ENCODE measurements at places on chromosomes 12 and 14.

DNA sequence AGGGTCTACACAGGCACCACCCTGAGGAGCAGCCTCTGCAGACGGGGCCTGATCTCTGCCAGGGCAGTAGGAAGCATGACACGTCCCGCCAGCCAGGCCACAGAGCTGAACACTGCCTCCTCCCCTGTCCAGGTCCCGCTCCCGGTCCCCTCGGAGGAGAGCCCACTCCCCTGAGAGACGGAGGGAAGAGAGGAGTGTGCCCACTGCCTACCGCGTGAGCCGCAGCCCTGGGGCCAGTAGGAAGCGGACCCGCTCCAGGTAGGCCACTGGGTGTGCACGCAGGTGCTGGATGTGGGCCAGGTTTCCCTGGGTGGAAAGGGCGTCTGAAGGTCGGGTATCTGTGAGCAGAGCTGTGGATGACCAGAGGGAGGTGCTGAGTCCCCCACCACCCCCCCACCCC, 41.9 kb upstream of the MMP17 start:
- DNase-seq, result no peak

- DNase-seq, result no peak
These were observed 53.1 kb upstream of the KCNA1 start for GRCh38 chr12:4856596-4856995.

DNA sequence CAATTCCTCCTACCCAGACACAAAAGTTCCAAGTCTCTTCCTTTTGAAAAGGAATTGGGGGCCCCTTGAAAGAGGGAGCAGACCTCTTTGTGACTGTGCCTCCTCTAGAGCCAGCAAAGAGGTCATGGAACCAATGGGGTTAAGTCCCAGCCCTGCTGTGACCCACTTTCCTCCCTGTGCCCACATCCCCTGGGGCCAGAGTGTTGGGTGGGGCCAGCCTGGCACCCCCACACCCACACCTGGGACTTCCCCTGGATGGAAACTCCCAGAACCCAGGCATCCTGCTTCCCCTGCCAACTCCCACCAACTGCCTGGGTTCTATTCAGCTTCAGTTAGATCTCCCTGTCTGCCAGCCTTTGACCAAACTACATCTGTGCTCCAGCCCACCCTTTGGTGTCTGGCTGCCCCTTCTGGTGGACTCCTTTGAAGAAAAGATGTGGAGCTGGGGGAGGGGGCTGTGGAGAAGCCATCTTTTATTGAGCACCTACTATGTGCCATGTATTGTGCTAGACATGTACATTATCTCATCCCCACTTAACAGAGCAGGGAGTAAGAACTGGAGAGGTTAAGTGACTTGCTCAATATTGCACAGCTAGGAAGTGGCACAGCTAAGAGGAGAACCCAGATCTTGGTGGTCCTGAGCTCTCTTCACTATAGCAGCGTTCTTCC, 4.6 kb upstream of the RARG start:
- DNase-seq, result no peak

DNA sequence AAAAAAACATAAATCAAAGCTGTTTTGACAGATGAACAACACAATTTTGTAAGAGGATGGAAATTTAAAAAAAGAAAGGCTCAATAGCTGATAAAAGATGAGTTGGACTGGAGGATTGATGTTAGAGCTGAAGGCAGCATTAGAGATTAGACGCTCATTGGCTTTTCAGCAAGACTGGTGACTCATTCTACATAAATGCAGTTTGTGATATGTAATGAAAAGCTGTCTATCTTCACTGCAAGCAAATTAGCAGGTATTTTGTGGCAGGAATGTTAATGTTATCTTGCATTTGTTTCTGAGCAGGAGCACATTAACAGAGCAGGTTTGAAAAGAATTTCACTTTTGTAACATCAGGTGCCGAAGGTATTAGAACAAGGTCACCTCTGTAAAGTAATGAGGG, 442.7 kb upstream of the NOVA1 start:
- no peak for DNase-seq

DNA sequence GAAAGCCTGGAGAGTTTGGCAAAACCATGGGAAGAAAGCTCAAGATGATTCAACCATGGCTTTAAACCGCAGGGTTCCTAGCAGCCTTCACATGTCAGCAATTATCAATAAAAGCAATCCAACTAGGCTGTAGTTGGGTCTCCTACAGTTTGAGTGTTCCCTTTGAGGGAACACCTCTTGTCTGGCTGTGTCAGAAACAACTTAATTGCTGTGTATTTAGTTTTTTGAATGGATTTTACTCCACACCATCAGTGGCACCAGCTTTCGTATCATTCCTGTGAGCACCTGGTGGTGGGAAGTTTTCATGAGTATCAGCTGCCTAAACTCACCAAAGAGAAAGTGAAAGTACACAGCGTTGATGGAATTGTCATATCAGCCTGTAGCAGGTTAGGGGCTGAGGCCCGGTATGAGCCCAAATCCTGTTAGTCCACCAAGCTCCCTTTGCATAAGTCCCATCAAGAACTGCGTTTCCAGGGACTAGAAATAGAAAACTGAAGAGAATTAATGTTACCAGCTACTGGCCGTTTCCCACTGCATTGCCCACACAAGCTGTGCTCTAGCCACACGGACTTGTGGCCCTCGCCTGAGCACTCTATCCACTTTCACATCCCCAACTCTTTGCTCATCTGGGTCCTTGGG, 10.9 kb upstream of the IL26 start:
- DNase-seq, result no peak

DNA sequence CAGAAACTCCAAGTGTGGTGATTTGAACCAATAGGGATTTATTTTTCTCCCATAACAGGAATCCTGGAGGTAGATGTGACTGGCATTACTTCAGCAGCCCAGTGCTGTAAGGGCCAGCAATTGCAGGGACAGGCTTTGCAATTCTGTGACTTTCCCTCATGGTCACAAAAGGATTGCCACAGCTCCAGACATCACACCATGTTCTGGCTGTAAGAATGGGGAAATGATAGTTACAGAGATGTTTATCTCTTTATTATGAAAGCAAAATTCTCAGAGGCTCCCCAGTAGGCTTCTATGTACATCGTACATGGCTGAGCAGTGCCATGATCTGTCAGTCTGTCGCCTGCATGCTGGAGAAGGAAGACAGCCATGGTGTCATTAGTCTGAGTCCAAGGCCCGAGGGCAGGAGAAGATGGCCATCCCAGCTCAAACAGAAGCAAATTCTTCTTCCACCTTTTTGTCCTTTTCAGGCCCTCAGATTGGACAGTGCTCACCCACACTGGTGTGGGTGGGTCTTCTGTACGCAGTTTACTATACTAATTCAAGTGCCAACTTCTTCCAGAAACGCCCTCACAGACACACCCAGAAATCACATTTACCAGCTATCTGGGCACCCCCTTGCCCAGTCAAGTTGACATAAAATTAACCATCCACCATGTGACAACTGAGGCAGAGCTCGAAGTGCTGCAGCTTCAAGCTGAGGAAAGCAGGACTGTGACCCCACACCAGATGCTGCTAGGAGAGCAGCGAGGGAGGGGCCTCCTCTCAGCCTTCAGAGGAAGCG, 17.2 kb downstream of the ZBTB42 start:
- no peak for DNase-seq

DNA sequence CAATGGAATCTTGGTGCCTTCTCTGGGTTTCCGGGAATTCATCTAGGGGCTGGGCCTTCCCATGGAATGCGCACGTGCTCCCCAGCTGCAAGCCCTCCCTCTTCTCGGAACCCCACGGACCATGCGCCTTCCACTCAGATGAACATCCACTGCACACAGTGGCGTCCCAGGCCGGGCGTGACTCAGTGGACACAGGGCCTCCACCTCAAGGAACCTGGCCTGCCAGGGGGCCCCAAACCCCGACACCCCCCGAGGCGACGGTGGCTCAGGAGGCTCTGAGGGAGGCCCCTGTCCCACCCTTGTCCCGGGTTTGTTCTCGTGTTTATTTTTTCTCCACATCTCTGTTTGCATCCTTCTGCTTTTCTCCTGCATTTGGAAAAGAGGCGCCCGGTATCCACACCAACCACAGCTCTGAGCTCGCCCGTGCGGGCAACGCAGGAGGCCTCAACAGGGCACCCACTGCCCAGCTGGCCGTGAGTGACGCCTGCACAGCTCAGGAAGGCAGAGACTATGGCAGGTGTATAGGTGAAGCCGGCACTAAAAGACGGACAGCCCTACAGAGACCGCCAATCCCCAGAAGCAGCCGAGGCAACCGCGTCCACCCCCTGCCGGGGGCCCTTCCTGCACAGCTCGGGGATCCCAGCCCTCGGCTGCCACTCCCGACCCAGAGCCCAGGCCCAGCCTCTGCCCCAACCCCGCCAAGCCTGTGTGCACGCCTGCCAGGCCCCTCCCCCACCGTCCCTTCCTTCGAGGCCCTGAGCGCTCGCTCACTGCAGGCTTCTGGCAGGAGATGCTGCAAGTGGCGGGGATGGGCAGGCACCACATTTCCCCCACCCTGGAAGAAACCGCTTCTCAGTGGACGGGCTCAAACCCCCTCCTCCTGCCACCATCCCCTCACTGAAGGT, 23.8 kb upstream of the GALNT9 start:
- no peak for DNase-seq

GRCh38 chr12:107493666-107494065, 191.9 kb upstream of the PWP1 start:
- DNase-seq, result no peak

DNA sequence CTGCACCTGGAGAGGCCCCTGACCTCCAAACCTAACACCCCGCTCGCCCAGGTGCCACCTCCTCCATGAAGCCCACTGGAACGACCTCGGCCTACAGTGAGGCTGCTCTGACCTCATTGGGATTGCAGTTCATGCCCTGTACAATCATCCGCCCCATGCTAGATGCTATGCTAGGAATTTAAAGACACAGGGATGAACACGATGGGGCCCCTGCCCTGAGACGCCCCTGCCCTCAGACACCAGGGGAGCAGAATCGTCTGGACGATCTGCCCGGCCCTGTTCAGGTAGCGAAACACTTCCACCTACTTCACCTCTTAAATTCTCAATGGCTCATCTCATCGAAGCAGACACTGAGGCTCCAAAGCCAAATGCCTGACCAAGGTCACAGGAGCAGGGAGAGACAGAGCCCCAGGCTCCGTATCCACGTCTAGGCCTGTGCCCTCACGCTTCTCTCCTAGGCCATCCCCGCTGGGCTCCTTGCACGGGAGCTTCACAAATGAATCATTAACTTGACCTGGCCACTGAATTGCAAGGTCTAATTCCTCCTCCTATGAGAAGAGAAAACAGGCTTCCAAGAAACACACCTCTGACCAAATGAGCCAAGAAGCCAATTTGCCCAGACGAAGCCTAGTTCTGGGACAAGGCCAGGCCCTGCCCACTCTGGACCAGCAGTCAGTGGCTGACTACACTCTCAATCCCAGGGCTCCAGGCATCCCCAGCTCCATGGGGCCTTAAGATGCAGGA, 35.2 kb downstream of the SCARB1 start:
- DNase-seq, result no peak

GRCh38 chr12:61137677-61138414, 1122.4 kb upstream of the USP15 start:
- no peak for DNase-seq

DNA sequence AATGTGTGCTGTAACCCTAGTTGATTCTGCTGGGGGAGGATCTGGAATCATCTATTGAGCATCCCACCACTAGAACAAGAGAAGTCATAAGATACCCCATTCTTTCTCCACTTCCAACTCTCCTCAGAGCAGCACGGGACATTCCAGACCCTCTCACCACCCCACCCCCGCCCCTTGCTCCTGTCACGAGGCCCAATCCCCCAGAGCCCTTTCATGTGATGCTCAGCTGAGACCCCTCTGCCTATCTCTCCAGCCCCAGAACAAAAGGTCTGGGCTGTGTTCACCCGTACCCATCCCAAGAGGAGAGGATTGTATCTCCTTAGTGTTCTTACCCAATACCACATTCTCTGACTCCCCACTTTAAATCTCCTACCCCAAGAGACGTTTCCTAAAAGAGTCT, 602 bp downstream of the PMEL start:
- no peak for DNase-seq

GRCh38 chr12:96473394-96474093, 15.8 kb upstream of the CFAP54 start:
- no peak for DNase-seq

- no peak for DNase-seq
These were observed 27.9 kb downstream of the PPM1H start for GRCh38 chr12:62907078-62907477.

DNA sequence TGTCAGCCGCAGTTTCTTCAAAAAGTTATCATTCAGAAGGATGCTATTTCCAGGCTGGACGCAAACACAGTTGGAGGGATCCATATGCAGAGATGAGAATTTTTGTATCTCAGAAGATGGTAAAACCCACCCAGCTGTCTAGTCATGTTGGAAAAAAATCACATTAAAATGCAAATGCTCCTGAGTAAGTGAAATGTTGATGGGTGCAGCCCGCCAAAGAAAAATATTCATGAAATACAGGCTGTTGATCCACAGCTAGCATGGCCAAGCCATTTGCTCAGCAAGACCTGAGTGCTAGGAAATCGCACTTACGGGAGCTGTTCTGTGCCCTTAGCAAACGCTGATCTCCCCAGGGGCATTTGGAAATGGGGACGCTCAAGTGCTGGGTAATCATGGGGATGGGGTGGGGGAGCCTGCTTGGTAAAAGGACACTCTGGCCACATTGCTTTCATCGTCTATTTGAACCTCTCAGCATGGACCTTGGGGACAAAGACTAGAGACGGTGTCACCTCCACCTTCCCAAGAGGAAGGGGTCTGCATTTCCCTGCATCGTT, 25.7 kb downstream of the TUNAR start:
- no peak for DNase-seq

DNA sequence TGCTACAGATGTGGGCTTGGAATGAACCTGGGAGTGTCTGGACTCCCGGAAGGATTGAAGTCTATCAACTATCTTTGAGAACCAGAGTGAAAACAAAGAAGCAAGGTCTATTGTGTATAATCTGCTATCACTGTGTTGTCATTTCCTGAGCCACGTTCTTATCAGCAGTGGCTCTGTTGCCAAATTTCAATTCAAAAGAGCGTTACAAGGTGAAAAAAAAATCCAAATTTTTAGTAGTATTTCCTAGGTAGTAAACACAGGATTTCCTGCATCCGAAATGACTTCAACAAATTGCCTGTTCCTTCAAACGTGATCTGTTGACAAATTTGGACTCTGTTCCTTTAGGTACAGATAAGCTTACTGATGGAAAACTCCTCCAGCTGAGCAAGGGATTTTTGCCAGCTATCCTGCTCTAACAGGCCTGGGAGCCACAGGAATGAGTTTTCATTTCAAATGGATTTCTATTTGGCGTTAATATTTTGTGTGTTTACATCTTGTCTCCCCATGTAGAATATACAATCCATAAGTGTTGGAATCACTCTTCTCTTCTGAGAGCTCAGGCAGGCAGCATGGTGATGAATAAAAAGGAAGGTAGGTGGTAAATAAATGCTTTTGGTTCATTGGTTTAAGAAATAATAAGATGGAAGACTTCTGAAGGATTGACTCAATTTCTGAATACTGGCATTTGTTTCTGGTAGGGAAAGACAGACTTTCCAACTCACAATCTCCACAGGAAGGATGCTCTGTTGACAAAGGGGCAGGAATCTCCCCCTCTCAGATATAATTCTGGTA, 58.5 kb downstream of the GPR135 start:
- peak; percentile 11 for DNase-seq

Measured in AG04450 (cell line).